ENCODE measurements at places on chromosomes 7 and 10.

GRCh38 chr10:125205431-125205830 lies 45.1 kb upstream of the CTBP2 start:
- DNase-seq: no peak

GRCh38 chr7:93044147-93044810 lies 73.5 kb downstream of the SAMD9 start:
- no peak for DNase-seq

GRCh38 chr7:66682350-66683093 lies 53.8 kb downstream of the KCTD7 start:
- no peak for DNase-seq

GRCh38 chr7:105941596-105941995 lies 21.5 kb upstream of the CDHR3 start:
- no peak for DNase-seq

GRCh38 chr10:11958956-11959355 lies 83.7 kb downstream of the UPF2 start:
- DNase-seq: no peak

DNA sequence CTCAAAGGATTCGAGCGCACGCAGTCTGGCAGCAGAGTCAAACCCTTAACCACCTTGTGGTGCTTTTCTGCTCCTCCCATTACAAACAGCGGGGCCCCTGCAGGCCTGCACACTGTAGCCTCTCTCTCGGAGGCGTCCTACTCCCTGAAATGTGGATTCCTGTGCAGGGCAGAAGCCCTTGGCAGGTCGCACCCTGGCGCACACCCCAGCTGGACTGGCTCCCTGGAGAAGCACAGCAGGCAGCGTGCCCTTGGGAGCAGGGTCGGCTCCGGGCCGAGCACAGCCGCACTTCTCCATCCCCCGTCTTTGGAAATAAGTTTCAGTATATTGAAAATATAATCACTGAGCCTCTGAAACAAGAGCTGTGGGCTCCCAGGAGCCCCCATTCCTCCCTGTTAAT lies 144.1 kb downstream of the C10orf105 start:
- no peak for DNase-seq

DNA sequence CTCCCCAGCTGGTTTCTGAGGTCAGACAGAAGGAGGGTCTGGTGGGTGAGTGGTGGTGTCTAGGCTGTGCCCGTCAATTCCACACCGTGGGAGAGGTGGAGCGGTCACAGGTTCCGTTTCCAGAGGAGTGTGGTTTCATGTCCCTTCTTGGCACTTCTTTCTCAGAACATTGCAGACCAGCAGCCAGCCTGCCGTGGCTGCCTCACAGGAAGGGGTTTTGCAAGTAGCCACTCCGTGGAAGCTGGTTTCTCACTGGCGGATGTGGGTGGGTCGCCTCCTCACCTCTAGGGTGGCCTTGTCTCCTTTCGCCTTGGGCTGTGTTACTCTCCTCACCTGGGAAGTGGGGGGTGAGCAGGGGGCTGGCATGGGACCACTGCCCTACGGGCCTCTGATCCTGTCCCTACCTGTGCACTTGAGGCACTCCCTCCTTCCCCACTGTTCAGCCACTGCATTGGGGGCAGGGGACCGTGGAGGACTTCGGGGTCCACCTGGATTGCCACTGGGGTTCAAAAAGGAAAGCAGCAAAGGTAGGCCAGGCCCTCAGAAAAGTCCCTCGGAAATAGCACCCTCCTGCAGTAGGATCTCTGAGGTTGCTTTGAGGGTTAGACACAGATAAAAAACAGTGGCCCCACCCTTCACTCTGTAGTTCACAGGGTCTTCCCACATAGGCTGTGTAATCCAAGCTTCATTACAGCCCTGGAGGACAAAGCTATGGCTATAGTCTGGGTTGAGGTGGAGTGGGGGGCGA lies 33.9 kb downstream of the TSPAN14 start:
- DNase-seq: peak; percentile 71

DNA sequence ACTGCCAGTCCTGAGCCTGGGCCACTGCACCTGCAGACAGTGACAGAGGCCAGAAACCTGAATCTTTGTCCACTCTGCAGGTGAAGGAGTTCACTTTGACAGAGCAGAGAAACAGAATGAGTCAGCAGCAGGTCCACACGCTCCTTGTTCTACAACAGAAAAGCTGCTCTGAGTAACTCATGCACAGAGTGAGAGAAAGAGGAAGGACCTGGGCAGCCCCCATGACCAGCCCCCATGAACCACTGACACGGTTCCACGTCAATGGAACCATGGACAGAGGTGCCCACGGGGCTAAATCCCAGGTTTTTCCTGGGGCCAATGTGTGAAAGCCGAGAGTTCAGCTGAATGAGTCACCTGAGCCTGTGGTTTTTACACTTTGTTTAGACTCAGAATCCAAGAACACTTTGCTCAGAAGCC lies 40.8 kb upstream of the CTBP2 start:
- DNase-seq: no peak

All from CD4-positive, alpha-beta T cell treated with Interleukin-6 for 4 hours (primary cell).